HuH-7 (cell line): ENCODE measurements at places on chromosomes 12 and 14.

DNA sequence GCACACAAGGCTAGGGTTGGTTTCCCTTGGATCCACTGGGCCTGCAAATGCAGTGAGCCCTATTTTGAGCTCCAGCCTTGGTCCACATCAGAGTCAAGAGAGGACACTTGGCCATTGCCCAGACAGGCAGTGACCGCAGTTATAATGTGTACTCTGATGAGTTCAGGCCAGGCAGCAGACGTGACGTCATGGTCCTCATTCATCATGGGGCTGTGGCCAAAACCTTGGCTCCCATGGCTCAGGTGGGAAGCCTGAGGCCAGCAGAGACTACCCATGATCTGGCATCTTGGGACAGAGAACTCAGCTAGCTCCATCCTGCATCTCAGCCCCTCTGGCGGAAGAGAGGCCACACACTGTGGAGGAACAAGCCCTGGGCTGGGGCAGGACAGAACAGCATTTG lies 16.4 kb downstream of the TMEM63C start:
- DNase-seq: no peak

- DNase-seq: no peak
These were observed 62.9 kb downstream of the CCDC91 start for GRCh38 chr12:28253161-28253641.

DNA sequence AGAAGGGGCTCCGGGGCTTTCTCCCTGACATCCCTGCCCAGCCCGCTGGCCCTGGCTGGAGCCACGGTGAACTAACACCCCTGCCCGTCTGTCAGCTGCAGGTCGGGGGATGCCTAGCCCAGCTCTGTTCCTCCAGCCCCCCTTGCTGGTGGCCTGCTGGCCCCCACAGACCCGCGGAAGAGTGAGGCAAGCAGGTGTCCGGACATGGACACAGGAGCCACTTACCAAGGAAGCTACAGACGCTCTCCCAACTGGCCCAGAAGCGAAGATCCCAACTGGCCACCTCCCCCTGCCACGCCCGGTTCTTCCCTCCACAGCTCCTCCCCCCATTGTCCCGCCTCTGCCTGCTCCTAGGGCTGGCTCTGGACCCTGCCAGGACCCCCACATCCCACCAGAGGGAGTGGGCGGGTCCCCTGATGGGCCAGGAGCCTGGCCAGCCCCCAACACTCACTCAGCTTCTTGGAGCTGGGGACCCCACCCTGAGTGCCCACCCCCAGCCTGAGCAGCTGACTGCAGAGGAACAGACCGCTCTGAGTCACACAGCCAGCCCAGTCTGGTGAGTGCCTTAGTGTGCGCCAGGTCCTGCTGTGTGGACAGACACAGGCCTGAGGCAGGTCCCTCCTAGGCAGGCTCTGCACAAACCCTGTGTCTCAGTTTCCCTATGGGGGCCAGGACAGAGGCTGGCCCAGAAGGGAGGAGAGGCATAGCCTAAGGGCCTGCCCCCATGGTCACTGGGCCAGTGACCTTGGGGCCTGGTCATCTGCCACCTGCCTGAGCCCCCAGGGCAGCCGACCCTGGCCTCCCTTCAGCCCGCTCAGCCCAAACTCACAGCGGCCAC lies 7.7 kb downstream of the AHNAK2 start:
- DNase-seq: no peak

GRCh38 chr14:90755661-90756304 lies 60.4 kb downstream of the TTC7B start:
- DNase-seq: no peak
